H4 (cell line): ENCODE measurements at places on chromosomes 4 and X. TPM values are rescaled to one million over a fixed set of nuclear protein-coding genes. Genes with fewer than 3 reads are reported as not detected.

ZNF280C gene
- 5.8 and 8.1 TPM in 2 replicates for total RNA-seq

DNA sequence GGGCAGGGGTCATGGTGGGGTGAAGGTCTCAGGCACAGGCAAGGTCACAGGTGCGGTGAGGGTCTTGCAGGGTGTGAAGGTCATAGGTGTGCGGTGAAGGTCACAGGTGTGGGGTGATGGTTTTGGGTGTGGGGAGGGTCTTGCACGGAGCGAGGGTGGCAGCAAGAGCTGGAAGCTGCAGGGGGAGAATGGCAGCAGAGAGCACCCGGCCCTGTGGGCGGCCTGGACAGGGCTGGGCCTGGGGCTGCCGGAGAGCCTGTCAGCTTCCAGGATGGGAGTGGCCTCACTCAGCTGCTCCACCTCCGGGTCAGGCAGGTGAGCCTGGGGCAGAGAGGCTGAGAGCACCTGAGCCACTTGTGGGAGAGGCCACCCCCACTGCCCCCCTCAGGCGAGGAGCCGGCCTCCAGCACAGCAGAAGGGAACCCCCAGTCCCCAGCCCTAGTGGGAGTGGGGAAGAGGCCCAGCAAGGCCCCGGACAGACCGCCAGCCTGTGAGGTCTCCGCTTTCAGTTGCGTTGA, 1.5 kb downstream of the MSANTD1 start:
- DNase-seq = no peak

DNA sequence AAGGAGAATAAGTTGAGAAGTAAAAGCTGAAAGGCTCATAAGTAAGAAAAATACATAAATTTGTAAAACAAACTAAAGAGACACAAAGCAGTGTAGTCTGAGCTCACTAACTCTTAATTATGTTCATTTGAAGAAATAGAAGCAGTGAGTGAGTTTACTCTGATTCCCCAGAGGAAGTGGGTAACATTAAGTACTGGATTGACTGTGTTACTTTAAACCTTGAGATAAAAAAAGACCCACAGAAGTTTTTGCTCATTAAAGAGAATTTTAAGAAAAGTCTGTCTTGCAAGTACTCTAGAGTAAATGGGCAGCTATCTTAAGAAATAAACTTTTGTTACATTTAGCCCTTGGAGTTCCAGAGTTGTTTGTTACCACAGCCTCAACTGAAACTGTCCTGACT, 2466.9 kb downstream of the PCDH7 start:
- DNase-seq = no peak

GRCh38 chr4:85565761-85566480, 91.0 kb downstream of the ARHGAP24 start:
- DNase-seq = peak; percentile 20

- DNase-seq = no peak
Observed at GRCh38 chr4:84563002-84563401, 19.9 kb upstream of the CDS1 start.

MTMR8 gene
- total RNA-seq = 0.82 and 1.6 TPM in 2 replicates

DNA sequence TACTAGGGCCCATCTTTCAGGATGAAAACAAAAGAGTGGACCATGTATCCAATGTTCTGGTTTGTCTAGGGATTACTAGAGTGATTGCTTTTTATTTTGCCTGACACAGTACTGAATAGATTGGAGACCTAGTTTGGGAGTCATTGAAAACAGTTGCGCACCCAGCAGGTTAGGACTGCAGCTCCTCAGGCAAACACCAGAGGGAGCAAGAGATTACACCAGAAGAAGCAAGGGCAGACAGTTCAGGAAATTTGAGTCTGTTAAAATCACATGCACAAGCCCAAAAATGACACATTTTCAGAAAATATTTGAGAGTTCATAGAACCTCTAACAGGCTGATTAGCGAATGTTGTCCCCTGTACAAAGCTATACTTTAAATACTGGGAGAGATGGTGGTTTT, 55.6 kb downstream of the CYLC1 start:
- peak; percentile 5 for DNase-seq

GRCh38 chr4:187128222-187128621, 404.6 kb upstream of the FAT1 start:
- DNase-seq = peak; percentile 55

DNA sequence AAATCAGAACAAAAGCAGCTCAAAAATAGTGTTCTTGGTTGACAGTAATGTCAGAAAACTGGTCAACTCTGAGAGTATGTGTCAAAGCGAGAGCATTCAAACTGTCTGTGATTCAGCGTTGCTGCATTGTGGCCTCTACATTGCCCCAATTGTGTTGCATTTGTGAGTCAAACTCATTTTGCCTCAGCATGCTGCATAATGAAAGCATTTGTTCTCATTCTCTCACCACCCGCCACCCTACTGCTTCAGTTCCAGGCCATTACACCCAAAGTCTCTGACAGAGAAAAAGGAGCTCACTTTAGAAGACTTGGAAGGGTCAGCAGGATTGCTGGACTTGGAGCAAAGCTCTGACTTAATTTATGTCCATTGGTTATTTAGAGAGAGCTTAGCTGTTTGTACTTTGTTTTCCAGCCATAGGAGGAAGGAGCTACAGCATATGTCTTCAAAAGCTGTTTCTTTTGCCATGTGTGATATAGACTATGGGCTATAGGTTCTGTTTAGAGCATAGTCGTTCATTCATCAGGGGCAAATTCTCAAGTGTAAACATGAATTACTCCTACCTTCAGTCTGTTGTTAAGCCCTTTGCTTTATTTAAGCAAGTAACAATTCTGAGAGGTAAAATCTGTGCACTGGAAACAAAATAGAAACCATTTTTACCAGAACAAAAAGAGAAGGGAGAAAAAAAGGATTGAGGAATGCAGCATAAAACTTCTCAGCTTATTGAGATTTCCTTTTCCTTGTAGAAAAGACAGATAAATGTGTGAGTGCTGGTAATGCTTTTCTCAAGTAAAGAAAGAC, 153.4 kb upstream of the ANK2 start:
- no peak for DNase-seq

ANXA5 gene
- total RNA-seq = 734 and 836 TPM in 2 replicates

DNA sequence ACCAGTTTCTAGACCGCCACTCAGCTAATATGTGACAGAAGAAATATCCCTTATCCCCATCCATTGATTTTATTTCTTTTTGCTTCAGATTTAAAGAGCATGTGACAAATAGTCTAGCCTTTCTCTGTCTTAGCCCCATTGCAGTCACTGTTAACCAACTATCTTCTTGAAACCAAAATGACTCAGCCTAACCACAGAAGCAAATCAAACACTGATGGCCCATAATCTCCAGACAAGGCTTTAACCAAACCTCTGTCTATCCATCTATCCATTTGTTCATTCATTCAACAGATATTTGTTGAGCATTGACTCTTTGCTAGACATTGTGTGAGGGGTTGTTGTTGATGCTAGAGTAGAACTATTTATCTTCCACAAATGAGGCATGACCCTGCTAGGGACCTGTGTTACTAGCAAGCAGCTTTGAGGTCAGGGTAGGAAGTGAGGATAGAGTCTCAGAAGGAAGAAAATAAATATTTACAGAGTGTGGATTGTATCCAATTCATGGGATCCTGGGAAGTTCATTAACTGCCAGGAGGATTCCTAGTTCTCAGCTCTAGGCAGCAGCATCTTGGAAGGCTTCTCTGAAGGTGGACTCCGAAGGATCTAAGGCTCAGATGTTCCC, 22.5 kb downstream of the HNRNPH2 start:
- DNase-seq = peak; percentile 30

DNA sequence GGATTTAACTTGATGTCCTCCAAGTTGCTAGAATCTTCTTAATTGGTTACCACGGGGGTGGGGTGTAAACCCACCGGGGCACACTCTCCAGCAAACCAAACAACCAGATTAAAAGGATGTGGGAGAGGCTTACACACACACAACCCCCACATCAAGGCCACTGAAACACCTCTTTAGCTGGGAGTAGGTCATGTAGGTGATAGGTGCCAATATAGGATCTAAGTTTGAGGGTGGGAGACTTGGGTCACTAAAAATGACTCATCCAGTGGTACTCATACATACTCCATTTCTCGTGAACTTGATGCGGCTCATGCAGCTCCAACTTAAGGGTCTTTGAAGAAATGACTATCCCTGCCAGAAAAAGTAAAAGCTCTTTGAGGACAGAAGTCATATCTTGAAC, 20.5 kb upstream of the CD40LG start:
- no peak for DNase-seq

ACE2 gene
- total RNA-seq = not detected in 2 replicates

DNA sequence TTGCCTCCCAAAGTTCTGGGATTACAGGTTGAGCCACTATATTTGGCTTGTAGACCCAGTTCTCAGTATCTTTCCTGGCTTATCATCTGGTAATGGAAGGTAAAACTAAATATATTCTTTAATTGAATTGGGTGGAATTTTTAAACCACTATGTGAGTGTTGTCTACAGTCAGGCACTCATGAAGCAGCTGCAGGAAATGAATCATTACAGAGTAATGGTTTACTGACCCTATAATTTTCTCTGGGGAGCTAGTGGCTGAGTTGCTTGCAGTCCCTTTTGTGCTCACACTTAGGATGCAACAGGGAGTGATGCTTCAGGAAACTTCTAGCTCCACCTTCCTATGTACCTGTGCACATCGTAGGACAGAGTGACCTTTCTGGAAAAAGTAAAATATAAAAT, 4.1 kb upstream of the UGT2B7 start:
- DNase-seq = peak; percentile 11

GRCh38 chrX:46645614-46646013, 72.0 kb downstream of the CHST7 start:
- DNase-seq = no peak

DNA sequence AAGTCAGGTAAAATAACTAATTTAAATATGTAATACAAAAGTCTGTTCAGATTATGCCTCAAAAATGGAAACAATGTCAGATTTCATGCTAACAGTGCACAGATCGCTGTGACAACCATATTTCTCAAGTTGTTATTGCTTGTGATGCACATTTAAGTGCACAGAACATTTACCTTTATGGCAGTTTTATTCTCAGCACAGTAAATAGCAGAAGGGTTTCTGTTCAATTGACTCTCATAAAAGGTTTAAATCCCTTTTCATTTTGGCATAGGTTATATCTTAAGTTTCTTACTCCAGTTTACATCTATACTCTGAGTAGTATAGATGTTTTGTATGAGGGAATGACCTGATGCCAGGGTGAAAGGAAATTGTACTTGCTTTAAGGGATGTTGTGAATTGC, 247.8 kb downstream of the FSTL5 start:
- DNase-seq = no peak

DNA sequence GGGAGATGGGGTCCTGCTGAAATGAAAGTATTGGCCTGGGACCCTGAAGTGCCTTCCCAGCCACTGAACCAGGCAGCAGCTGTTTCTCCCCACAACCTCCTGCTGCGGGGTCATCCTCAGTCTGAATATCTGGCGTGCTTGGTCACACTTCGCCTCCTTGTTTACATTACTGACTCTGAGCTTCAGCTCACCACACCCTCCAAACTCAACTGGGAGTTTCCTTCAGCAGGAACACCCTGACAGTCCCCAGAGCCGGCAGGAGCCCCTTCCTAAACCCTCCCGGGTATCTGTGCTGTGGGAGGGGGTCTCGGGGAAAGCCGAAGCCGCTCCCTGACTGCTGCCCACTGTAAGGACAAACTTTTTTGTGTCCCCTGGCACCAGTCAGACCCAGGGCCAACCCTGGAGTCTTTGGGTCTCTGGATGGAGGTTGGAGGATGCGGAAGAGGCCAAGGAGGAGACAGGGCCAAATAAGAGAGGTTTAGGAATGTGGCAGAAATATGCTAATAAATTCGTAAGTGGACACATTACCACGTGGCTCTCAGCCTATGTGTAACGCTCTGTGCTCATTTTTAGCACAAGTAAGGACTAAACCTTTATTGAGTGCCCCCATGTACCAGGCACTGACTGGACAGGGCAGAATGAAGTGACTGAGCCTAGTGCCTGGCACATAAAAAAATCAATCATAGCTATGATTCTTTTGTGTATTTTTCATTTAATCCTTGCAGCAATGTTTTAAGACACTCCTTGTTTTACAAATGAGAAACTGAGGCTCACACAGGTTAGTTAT, 20.7 kb downstream of the FHDC1 start:
- DNase-seq = peak; percentile 77

- DNase-seq = peak; percentile 66
Observed at GRCh38 chrX:10636337-10636736, 16.0 kb upstream of the MID1 start.

- no peak for DNase-seq
Observed at GRCh38 chr4:160347197-160347596, 1244.3 kb downstream of the RAPGEF2 start.

GRCh38 chr4:1410491-1411325, 4.5 kb upstream of the NKX1-1 start:
- peak; percentile 36 for DNase-seq

- no peak for DNase-seq
Observed at GRCh38 chr4:52266537-52267137, 215.5 kb downstream of the SPATA18 start.

DNA sequence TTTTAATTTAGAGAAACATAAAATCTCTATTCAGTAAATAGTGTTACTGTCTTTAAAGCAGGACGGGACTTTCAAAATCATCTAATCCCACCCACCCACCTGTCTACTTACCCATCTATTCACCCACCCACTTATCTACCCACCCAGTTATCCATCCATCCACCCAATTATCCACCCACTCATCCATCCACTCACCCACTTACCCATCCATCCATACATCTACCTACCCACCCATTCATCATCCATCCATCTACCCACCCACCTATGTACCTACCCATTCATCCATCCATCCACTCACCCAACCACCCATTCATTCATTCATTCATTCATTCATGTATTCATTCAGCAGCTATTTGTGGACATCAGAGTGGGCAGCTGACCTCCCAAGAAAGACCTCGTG, 30.6 kb downstream of the MAN2B2 start:
- no peak for DNase-seq

- DNase-seq = no peak
Observed at GRCh38 chrX:149762696-149763614, 10.9 kb upstream of the HSFX1 start.

- DNase-seq = peak; percentile 35
Observed at GRCh38 chrX:135396109-135396508, 25.6 kb upstream of the SMIM10L2A start.

ZXDA gene
- 2.3 and 3.2 TPM in 2 replicates for total RNA-seq

FAT1 gene
- 71.1 and 71.6 TPM in 2 replicates for total RNA-seq

- DNase-seq = no peak
Observed at GRCh38 chr4:68132342-68132741, 2.7 kb upstream of the TMPRSS11F start.

DNA sequence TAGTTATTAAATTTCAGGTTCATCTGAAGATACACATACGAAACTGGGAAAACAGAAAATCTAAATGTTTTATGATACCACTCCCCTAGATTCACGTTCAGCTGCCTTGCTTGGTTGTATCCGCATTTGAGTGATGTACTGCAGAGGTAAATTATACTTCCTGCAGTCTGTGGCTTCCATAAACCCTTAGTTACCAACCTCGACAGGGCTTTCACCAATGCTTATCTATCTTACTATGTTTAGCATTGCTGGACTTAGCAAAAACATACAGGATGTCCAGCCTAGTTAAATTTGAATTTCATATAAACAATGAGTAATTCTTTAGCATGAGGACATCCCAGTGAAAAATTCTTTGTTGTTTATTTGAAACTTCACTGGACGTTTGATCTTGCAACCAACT, 108.8 kb downstream of the TMA16 start:
- DNase-seq = no peak
